ENCODE measurements at places on chromosomes 5 and 9.

- no peak for DNase-seq
Observed at GRCh38 chr5:67941614-67942401, 273.7 kb upstream of the PIK3R1 start.

DNA sequence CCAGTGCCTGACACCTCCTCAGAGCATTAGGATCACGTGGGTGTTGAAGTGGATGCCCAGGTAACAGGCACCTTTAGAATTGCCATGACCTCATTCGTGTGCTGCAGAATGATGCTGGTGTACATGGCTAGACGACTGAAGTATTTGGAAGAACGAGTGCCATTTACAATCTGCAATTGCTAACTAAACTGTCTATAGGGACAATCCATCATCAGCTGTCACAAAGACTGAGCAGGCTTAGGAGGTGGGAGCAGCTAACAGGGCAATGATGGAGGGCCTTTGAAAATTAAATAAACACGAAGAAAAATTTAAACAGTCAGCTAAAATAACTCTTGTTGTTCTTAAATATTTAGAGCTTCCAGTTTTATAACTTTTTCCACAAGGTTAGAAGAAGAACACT lies 375.8 kb downstream of the GADD45G start:
- DNase-seq: no peak

DNA sequence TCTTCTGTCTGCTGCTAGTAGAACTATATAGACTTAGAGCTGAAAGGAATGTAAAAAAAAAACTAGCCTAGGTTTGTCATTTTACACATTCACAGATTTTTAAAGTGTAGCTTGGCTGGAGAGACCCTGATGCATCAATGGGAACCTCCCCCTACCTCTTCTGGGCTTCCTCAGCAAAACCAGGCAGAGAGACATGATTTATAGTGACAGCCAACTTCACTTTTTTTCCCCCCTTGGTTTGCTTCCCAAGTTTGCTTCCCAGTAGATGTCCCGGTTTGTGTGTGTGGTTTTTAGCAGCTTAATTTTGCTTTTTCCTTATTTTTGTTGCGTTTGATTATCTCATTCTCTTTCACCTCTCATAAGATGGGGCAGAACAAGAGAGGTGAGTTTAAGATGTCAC lies 1.8 kb downstream of the OTULIN start:
- DNase-seq: no peak

GRCh38 chr9:114827641-114828302 lies 21.9 kb upstream of the TNFSF15 start:
- no peak for DNase-seq

DNA sequence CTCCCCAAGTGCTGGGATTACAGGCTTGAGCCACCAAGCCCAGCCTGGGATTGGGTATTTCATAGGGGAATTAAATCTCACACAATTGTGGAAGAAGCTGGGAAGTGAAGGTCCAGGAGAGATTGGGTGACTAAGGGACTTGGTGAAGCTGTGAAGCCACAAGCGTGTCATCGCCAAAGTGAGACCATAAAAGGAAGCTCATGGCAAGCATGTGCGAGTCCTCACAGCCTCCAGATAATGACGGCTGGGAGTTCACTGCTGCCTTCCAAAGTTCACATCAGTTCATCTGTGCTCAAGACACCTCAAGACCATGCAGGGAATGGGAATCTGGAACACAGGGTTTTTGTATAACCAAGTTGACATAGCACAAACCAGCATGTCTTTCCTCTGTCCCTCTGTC lies 210.6 kb downstream of the MARCHF11 start:
- DNase-seq: no peak

- DNase-seq: no peak
Observed at GRCh38 chr9:91837981-91838731, 111.9 kb downstream of the ROR2 start.

- no peak for DNase-seq
Observed at GRCh38 chr9:111008158-111009075, 29.9 kb downstream of the LPAR1 start.

GRCh38 chr9:89223396-89223977 lies 44.9 kb upstream of the SHC3 start:
- DNase-seq: no peak

DNA sequence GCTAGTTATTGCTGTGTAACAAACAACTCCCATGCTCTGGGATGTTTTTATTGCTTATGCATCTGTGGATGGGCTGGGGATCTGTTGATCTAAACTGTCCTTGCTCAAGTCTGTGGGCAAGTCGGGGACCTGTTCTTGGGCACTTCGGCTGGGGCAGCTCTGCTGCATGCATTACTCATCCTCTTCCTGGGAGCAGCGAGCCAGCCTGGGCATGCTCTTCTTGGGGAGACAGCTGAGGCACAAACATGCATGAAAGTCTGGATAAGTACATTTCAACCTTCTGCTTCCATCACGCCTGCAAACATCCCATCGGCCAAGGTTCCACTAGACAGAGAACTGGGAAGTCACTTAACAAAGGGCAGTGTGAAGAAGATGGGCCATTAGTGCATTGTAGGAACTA lies 66.3 kb downstream of the ANKRD33B start:
- no peak for DNase-seq

DNA sequence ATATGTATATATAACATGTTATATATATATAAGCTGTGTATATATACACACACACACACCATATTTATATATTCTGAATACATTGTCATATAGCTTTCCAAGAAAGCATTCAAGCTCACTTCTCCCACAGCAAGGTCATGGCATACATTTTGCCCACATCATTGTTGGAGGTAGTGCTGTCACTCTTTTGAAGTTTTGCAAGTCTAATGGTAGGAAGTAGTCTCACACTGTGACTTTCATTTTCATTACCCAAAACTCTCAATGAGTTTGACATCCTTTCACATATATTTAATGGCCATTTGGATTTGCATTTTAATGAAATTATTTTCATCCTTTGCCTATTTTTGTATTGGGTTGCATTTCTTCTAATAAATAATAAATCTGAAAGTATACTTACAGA lies 59.8 kb upstream of the COX7C start:
- DNase-seq: no peak

DNA sequence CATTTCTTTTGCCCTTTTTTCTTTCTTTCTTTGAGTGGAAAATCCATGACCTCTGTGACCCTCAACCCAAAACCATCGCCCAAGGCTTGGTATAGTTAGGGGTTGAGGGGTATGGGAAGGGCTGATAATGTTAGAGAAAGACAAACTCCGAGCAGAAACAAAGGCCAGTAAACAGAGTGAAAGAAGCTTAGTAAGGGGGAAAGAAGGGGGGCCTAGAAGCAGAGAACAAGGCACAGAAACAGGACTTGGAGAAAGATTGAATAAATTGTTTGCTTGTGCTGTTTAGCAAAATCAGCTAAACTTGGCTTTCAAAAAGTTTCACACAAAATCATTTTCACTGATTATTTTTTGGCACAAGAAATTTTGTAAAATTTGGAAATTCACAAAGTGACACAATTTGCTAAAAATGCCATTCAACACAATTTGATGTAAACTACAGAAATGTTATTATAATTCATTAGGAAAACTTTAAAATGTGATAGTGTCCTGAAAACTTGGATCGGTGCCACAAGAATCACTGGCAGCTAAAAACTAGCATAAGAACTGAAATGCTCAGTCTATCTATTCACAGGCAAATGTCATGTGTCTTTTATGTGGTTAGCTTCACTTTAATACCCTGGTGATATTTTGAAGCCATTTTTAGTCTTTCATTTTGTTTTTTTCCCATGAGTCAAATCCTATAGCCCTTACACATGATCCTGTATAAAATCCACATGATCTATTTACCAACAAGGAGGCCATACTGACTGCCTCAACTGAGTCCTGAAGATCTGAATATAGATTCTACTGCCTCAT lies 276.4 kb downstream of the NR2F1-AS1 start:
- DNase-seq: no peak

- no peak for DNase-seq
Observed at GRCh38 chr5:53445569-53445968, 34.9 kb upstream of the FST start.

DNA sequence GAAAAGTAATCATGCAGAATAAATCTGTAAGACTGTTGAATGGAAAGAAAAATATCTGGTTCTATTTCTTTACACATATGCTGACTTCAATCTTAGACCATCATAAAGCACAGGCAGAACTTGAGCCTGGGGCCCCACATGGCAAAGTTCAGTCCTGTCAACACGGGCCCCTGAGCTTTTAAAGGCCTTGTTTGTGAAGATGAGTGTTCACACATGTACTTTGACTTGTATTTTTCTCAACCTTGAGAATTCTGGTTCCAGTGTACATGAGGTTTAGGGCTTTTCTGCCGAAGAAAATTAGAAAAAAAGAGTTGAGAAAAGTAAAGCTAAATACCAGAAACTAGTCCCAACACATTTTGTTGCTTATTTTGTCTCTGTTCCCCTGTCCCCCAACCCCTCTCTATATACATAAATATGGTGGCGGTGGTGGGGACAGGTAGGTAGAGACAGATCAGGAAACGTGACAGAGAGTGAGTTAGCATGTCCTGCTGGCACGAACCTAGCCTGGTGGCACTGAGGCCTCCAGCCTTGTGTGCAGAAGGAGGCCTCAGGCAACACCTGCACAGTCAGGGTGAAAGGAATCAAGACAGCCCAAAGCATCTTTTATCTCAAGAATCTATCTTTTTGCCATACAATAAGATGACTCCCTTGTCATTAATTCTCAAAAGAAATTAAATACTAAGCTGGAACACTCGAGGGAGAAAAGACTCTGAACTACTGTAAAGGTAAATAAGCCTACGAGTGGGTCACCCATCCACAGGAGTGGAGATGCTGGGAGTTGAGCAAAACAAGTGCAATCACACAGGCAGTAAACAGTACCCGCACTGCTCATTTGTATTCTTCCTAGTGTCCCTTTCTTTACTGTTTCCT lies 22.9 kb downstream of the LIFR start:
- no peak for DNase-seq

- DNase-seq: no peak
Observed at GRCh38 chr9:29063031-29063430, 1489.8 kb upstream of the C9orf72 start.

DNA sequence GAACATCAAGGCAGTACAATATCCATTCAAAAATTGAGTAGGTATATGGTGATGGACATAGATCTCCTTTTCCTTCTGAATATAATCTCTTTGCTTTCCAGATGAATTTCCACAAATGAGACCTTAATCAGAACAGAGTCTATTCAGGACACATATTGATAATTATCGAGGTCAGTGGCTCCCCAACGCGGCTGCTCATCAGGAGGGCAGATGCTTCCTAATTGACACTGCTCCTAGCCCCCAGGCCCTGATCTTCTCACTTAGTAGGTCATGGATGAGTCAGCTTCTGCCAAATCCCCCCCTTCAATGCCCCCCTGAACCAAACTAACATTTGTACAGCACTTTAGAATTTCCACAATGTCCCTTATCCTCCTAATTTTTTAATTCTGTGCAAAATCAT lies 51.6 kb downstream of the SEMA5A start:
- DNase-seq: no peak

- no peak for DNase-seq
Observed at GRCh38 chr9:110984890-110985437, 53.3 kb downstream of the LPAR1 start.

GRCh38 chr5:158164296-158165047 lies 305.5 kb upstream of the CLINT1 start:
- no peak for DNase-seq

DNA sequence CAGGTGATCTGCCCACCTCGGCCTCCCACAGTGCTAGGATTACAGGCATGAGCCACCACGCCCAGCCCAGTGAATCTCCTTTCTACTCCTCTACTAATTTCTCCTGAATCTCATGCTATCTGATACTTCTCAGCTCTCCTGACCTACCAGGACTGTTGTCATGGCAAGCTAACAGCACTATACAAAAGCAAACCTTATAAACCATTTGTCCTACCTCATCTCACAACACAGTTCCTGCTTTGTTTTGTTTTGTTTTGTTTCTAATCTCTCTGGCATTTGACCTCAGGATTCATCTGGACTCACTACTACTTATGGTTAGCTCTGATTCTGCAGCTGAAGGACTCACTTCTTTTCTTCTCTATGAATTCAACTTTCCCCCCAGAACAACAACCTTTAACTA lies 734.8 kb downstream of the TLE1 start:
- no peak for DNase-seq

DNA sequence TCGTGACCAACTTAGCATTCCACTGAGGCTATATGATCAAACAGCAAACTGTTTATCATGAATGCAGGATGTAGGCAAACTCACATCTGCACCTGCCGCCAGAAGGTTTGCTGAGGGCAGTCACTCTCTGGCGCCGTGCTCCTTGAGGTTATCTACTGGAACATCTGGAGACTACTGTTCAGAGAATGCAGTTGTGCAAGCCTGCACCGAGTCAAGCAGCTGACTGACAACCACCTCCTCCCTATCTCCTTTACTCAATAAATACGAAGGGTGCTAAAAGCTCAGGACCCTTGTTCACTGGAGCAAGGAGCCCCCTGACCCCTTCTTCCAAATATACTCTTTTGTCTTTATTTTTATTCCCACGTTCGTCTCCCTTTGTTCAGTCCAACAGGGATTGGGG lies 27.1 kb downstream of the CCDC125 start:
- DNase-seq: no peak

GRCh38 chr5:172339264-172340180 lies 56.0 kb upstream of the UBTD2 start:
- no peak for DNase-seq

GRCh38 chr5:90093751-90094485 lies 315.6 kb downstream of the CETN3 start:
- no peak for DNase-seq

DNA sequence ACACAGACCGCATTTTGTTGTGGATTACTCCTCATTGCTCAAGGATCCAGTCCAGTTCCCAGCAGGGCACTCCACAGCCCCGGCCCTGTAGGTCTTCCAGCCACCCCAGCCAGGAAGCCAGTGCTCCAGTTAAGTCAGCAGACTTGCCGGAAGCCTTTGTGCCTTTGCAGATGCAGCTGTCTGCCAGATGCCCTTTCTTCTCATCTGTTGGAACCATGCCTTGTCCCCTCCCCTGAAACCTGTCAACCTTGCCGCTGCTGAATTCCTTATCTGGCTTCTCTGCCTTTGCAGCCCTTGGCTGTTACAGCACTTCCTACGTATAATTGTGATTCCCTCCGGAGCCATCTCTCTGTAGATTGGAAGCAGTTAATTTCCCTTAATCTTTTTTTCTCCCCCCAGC lies 28.4 kb downstream of the PSAT1 start:
- DNase-seq: peak; percentile 33

GRCh38 chr5:168847511-168848073 lies 268.4 kb upstream of the PANK3 start:
- no peak for DNase-seq

- DNase-seq: no peak
Observed at GRCh38 chr5:74544811-74545210, 95.7 kb downstream of the ENC1 start.

DNA sequence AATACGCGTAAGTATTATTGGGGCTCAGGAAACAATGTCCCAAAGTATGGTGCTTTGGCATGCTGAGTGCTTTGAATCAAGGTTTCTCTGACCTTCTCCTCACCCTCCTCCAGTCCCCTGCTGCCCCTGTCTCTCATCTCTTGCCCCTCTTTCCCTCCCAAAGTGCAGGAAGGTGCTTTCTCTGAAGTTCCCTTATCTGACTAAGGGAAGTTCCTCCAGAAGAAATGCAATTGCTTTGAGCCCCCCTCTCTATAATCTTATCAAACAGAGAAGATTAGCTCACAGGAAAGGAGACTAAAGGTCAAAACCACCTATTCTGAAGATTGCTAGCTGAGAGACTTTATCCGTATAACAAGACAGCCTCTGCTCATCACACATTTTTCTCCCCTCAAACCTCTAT lies 288.1 kb downstream of the ARL15 start:
- no peak for DNase-seq
